ENCODE measurements at places on chromosomes 12 and 14.
A peak's percentile ranks its signal among the peaks of the same experiment; 100 is the strongest.

- DNase-seq: no peak
These were observed 55.5 kb downstream of the FGD4 start for GRCh38 chr12:32454866-32455265.

- no peak for DNase-seq
These were observed 44.0 kb downstream of the TTLL5 start for GRCh38 chr14:75705014-75705413.

DNA sequence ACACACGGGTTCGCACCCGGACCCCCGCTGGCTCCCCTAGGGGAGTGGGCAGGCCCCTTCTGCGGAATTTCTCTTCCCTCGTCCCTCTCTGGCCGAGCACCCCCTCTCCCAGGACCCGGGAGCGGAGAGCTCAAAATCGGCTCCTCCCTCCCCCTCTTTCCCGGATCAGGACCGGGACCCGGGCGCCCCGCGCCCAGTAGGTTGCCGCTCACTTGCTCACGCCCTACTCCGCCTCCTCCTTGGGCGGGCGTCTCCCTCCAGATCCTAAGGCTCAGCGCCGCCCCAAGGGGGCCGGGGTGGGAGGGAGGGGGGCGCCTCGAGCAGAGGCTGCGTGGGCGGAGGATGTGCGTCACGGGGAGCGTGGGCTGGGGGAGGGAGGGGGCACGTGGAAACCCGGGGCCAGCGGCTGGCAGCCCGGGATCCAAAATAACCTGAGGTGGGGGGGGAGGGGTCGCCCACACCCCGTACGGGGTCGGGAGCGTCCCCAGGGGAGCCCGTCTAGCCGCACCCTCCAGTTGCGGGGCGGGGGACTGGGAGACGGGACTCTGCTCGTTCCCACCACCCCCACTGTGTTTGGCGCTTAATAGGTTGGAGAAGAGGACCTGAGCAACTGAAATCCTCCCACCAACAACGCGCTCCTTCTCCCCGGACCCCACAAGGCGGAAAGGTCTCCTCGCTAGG, 1.8 kb upstream of the NAB2 start:
- peak; percentile 96 for DNase-seq

- DNase-seq: no peak
These were observed 39.1 kb upstream of the STAB2 start for GRCh38 chr12:103547929-103548328.

Measured in spleen (tissue), 13 donors.